ENCODE measurements at places on chromosomes 11 and 22.

DNA sequence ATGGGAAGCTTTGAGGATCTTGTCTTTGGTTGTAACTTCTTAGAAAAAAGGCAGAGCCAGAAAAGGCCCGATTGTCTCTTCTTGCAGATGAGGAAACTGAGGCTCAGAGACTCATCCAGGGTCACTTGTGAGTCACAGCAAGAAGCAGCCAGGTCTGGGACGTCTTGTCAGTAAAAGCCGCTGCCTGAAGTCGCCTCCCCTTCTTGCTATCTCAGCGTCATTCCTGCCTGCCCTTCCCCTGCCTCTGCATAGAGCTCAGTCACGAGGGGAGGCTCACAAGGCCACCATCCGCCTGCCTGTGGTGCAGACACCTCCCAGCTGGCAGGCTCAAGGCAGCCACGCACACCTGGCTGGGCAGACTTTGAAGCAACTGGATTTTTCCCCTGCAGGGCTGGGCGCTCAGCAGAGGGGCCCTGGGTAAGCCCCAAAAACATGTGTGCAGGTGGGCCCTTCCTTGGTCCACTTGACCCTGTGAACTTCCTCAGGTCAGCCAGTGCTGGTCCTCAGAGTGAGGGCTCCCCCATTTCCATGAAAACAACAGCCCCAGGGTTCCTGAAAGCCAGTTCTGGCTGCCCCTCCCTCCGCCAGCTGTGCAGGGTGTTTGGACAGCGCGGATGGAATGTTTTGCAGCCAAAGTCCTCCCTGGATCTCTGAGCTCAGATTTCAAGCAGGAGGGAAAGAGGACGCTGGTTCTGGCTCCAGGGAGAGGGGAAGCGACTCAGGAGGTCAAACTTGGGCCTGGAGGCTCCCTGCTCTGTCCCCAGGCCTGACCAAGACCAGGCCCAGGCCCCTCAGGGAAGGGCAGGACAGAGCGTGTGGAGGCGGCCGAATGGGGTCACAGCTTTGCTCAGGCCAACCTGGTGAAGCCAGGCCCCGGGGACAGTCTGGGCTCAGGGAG is 6.0 kb upstream of the RAB3IL1 start:
- no peaks in the 10 kb centered on the region for H3K36me3 ChIP-seq
- no peak overlapping the region for H3K4me3 ChIP-seq
- H3K27me3 ChIP-seq = no peaks in the 10 kb centered on the region
- H3K4me1 ChIP-seq = peaks cover 21% of the 10 kb centered on the region
- peak; percentile 85 for DNase-seq

DNA sequence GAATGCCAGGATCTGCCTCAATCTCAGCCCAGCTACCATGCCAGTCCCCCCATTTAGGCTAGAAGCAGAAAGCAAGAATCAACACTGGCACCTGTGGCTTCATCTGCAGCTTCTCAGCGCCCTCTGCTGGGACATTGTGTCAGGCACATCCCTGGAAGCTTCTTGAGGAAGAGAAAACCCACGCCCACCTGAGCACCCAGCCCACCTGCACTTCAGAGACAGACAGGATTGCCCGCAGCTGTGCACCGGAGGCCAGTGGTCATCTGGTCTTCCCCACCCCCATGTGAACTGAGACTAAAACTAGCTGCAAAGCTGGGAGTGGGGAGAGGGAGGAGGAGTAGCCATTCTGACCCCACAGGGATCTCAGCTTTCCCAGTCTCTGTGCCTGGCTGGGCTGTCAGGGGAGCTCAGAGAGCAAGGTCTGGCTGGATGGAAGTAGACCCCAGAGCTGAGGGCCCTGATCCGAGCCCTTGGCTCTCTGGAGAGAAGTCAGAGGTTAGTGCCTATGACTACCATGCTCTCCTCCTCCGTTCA is 66.8 kb downstream of the FEZ1 start:
- no peak overlapping the region for H3K27ac ChIP-seq
- no peaks in the 10 kb centered on the region for H3K27me3 ChIP-seq
- no peaks in the 10 kb centered on the region for H3K4me1 ChIP-seq
- peak; percentile 36 for DNase-seq
- no peaks in the 10 kb centered on the region for H3K36me3 ChIP-seq

DNA sequence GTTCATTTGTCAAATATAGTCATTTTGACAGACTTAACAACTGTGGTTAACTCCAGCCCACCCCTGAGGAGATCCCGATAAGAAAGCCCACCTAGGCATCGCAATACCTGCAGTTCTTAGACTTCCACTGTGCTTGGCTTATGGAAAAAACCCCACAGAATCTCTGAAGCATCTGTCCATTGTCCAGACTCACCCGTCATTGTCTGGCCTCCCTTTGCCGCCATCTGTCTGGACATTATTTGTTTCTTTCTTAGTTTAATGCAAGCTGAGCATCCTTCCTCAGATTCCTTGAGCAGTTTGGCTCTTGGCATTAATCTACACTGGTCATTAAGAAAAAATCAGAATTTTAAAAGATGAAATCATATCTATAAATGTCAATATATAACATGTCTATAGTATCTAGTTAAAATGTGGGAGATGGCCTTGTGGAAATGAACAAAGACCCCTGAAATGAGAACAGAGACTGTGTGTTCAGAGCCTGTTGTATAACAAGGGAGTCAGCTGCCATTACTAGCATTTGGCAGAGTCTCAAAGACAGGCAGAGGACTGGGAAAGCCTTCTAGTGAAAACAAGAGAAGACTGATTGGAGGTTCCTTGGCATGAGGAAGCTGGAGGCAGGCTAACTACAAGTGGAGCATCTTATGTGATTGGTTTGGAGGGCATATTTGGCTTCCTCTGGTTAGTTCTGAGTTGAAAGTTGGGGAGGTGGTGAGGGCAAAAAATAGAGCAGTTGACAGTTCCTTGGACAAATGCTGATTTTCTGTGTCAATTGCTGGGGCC is 80.4 kb downstream of the SPON1 start:
- H3K36me3 ChIP-seq = no peaks in the 10 kb centered on the region
- no peak overlapping the region for H3K4me3 ChIP-seq
- H3K27ac ChIP-seq = no peak overlapping the region
- no peak for DNase-seq
- no peaks in the 10 kb centered on the region for H3K4me1 ChIP-seq

DNA sequence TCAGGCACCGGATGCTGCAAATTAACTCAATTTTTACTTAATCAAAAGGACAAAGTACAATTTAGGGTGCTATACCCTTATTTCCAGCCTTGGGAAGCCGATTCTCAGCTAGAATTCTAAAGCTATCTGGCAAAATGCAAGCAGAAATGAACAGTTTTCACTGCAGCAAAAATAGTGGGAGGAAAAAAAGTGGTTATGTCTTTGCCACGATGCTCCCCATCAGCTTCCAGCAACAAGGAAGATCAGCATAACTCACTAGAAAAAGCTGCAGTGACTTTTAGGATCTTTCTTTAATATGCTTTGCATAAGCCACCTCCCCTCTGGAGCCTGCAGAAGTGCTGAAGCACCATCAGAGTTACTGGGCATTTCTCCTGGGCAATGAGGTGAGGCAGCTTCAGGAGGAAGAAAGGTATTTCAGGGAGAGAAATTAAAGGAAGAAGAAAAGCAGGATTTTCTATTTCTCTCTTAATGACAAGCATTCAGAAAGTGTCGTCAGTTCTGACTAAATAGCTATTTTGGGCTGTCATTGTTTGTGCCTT is 702.9 kb downstream of the DLG2 start:
- no peak for DNase-seq
- no peak overlapping the region for H3K4me3 ChIP-seq
- H3K27ac ChIP-seq = no peak overlapping the region

GRCh38 chr11:90288212-90288821 is 65.5 kb upstream of the CHORDC1 start:
- no peaks in the 10 kb centered on the region for H3K36me3 ChIP-seq
- DNase-seq = no peak
- H3K27ac ChIP-seq = no peak overlapping the region
- no peaks in the 10 kb centered on the region for H3K4me1 ChIP-seq

DNA sequence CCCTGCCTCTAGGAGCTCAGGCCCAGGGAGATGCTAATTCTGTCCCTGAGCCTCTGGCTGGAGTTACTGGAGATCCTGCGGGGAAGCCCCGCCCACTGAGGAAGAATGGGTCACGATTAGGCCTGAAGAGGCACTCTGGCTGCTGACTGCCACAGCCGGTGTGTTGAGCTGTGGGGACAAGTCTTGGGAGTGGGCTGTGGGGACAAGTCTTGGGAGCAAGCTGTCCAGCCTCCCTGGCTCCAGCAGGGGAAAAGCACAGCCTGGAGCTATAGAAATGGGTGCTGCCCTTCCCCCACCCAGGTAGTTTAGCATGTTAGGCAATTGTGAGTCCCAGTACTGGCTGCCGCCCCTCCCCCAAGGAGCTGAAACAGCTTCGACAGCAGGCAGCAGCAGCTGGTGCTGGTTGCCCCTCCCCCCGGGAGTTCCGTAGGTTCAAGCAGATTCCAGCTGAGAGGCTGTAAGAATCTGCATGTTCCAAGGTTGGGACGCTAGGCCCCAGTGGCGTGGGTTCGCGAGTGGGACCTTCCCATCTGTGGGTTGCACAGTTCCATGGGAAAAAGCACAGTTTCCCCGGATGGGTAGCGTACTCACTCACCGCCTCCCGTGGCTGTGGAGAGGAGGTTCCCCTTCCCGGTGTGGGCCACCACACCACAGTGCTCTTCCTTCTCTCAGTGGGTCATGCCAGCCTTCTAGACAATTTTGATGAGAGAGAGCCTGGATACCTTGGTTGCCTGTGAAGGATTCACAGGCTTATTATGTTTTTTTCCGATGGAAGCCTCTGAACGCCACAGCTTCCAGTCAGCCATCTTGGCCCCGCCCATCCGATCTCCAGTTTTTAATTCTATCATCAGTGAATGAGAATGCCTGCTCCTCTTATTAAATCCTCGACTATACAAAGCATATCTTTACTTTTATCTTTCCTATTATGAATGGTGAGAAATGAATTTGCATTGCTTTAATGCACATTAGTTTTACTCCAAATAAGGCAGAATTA is 61.5 kb downstream of the MSANTD4 start:
- H3K27ac ChIP-seq = no peak overlapping the region
- H3K4me3 ChIP-seq = no peak overlapping the region
- DNase-seq = no peak
- no peaks in the 10 kb centered on the region for H3K27me3 ChIP-seq
- H3K36me3 ChIP-seq = no peaks in the 10 kb centered on the region
- H3K4me1 ChIP-seq = no peaks in the 10 kb centered on the region

GRCh38 chr22:45978275-45978713 is 1.3 kb upstream of the WNT7B start:
- H3K36me3 ChIP-seq = no peaks in the 10 kb centered on the region
- DNase-seq = no peak
- H3K27ac ChIP-seq = no peak overlapping the region
- no peaks in the 10 kb centered on the region for H3K27me3 ChIP-seq
- peak overlapping the region; percentile 45 for H3K4me3 ChIP-seq
- H3K4me1 ChIP-seq = peaks cover 6% of the 10 kb centered on the region

DNA sequence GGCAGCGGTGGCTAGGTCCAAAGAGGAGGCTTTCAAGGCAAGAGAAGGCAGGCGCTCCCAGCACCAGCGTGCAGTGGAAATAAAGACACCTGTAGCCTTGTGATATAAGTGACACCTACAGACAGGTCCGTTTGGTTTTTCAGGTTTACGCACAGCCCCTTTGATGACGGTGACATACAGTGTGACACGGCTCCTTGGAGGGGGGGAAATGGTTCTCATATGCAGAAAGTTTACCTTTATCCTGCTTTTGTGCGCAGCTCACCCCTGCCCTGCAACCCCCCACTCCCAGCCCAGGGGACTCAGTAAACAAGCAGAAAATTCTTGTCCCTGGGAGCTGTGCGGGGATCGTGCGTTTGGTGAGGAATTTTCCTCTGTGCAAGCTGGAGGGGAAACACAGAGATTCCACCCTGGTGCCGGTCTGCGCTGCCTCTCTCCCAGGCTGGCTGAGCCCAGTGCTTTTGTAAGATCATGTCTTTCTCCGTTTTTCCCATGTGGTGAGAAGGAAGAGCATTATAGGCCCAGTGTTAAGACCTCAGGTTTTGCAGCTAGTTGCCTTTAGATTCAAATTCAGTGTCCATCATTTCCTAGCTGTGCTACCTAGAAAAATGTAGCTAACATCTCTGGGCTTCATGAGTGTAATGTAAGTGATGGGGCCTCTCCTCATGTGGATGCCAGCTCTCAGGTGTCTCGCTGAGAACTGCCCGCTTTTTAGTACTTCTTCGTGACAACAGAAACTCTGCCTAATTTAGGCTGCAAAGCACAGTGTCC is at the start of gene ELF5:
ELF5 (minus strand) TSS at position 113 of the 768 bp plus-strand sequence. CDS start 8,045 bp downstream, outside the sequence.
- no peak for DNase-seq
- no peak within 1 kb of the TSS for H3K4me3 ChIP-seq
- H3K36me3 ChIP-seq = no peaks in the 10 kb centered on the region
- no peak within 1 kb of the TSS for H3K27ac ChIP-seq
- H3K4me1 ChIP-seq = no peaks in the 10 kb centered on the region
- no peaks in the 10 kb centered on the region for H3K27me3 ChIP-seq

GRCh38 chr22:34080433-34080832 is 160.2 kb upstream of the LARGE1 start:
- no peaks in the 10 kb centered on the region for H3K4me1 ChIP-seq
- no peaks in the 10 kb centered on the region for H3K27me3 ChIP-seq
- no peak overlapping the region for H3K27ac ChIP-seq

DNA sequence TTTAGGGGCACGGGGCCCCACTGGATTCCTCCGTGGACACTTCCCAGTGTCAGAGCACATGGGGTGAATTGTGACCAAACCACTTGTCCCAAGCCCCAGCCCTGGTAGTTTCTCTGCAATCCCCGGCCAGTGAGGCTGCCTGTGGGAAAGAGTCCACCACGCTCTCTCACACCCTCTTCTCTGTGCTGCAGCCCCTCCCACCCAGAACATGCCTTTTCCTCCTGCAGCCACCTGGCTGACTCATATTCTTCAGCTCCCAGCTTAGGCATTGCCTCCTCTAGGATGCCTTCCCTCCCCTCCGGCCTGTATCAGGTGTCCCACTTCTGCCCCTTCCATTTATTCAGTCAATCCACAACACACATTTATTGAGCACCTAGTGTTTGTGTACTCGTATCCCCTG is 5.4 kb upstream of the RPS6KB2 start:
- H3K27me3 ChIP-seq = no peaks in the 10 kb centered on the region
- no peak overlapping the region for H3K27ac ChIP-seq
- no peaks in the 10 kb centered on the region for H3K36me3 ChIP-seq

DNA sequence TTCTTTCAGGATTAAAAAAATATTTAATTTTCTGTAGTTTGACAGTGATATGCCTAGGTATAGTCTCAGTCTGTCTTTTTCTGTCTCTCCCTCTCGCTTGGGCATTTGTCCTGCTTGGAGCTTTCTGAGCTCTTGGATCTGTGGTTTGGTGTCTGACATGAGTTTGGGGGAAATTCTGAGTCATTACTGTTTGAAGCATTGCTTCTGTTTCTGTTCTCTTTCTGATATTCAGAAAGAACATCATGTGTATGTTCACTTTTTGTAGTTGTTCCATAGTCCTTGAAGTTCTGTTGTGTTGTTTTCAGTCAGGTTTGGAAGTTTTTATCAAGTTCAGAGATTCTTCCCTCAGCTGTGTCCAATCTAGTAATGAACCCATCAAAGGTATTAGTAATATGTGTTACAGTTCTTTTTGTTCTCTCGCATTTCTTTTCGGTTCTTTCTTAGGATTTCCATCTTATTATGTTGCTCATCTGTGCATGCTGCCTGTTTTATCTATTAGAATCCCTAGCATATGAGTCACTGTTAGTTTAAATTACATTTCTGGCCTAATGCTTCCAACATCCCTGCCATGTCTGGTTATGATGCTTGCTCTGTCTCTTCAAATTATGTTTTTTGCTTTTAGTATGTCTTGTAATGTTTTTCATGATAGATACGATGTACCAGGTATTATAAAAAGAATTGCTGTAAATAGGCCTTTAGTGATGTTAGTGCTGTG is 48.4 kb downstream of the DDX10 start:
- no peak overlapping the region for H3K4me3 ChIP-seq
- H3K36me3 ChIP-seq = no peaks in the 10 kb centered on the region
- no peaks in the 10 kb centered on the region for H3K27me3 ChIP-seq
- H3K4me1 ChIP-seq = no peaks in the 10 kb centered on the region

GRCh38 chr11:116109228-116109627 is 605.0 kb upstream of the CADM1 start:
- no peaks in the 10 kb centered on the region for H3K36me3 ChIP-seq
- no peak for DNase-seq
- no peak overlapping the region for H3K4me3 ChIP-seq
- no peak overlapping the region for H3K27ac ChIP-seq
- no peaks in the 10 kb centered on the region for H3K4me1 ChIP-seq

Measured in ovary (tissue), 10 donors.